ENCODE measurements at places on chromosomes 12 and 14.
A peak's percentile ranks its signal among the peaks of the same experiment; 100 is the strongest.

DNA sequence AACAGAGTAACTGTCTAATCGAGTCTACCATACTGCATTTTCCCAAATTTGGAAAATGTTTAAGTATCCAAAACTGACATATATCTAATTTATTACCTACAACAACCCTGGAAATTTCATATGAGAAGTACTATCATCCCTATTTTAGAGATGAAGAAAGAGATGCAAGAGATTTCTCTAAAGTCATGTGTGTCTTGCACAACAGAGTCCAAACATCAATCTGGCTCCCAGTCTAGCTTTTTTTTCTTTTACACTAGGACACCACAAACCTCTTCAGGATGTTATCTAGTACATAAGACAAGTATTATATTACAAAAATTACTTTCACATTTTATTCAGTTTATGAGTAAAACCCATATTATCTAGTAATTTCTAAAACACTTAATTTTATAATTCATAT is 39.1 kb downstream of the CAPS2 start:
- DNase-seq, result no peak

DNA sequence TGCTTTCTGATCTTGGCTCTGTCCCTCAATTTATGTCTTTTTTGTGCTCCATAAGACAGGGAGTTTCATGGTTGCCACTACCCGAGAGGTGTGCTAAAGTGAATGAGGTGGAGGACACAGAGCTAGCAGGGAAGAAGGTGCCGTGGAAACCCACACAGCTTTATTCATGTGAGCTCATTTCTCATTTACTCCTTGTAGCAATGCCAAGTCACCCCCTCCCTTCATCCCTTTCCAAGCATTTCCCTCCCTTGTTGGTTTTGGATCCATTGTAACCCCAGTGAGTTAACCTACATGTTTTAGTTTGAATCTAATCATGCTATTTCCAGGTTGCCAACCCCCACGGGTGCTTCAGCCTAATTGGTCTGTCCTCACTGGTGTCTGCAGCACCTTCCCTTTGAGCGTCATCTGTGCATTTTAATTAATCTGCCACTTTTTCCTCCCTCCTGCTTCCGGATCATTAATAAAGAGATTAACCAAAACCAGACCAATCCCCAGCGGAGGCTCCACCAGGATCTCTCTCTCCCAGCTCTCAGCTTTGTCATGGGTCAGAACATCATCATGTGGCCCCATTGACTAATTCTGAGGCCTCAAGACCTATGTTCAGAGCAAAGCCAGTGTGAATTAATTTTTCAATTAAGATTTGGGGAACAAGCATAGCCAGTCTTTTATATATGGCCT is 56.2 kb downstream of the NTF3 start:
- DNase-seq, result no peak

- no peak for DNase-seq
These were observed 1.4 kb downstream of the EGLN3 start for GRCh38 chr14:33949411-33949893.

DNA sequence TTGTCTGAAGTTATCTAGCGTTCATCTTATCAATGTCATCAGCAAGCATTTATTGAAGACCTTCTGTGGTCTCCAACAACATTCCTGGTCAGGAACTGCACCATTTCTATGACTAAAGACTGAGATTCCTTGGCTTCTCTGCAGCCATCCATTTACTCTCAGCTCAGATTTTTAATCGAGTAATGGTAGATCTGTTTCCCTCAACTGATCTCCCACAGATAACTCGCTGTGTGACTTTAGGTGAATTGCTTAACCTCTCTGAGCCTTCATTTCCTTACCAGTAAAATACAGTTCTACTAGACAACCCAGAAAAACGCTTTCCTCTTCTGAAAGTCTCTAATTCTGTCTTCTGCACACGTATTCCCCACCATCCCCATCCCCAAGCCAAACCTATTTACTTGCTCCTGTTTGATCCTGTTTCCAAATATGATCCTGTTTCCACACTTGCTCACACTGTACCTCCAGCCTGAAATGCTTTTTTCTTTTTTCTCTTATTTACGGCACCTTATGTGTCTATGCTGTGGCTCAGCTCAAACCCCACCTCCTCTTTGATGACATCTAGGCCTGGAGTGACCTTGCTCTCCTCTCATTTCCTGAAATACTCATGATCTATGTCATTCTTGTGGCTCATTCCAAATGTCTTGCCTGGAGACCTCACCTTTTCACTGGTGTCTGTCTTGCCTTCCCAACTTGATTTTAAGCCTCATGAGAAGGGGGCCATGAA is 21.8 kb downstream of the PLXNC1 start:
- DNase-seq, result no peak

DNA sequence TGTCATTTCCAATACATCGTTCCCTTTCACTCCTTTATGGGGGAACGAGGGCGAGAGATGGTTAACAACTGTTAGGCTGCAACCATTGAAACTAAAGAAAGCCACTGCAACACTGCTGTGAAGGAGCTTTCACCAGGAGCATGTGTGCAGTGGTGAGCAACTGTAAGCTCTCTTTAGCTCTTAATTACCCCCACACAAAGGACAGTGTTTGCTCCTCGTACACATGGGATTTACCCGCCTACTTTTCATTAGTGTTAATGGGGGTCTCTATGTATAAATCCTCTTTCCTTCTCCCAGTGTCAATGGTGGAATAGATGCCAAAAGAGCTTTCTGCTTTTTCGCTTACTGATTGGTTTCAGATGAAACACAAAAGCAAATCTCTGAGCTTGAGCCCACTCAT is 343.1 kb downstream of the FLRT2 start:
- DNase-seq, result no peak

- DNase-seq, result no peak
These were observed 490.7 kb downstream of the EGLN3 start for GRCh38 chr14:33460164-33460563.

GRCh38 chr14:85090681-85091080 is 439.3 kb upstream of the FLRT2 start:
- DNase-seq, result no peak

DNA sequence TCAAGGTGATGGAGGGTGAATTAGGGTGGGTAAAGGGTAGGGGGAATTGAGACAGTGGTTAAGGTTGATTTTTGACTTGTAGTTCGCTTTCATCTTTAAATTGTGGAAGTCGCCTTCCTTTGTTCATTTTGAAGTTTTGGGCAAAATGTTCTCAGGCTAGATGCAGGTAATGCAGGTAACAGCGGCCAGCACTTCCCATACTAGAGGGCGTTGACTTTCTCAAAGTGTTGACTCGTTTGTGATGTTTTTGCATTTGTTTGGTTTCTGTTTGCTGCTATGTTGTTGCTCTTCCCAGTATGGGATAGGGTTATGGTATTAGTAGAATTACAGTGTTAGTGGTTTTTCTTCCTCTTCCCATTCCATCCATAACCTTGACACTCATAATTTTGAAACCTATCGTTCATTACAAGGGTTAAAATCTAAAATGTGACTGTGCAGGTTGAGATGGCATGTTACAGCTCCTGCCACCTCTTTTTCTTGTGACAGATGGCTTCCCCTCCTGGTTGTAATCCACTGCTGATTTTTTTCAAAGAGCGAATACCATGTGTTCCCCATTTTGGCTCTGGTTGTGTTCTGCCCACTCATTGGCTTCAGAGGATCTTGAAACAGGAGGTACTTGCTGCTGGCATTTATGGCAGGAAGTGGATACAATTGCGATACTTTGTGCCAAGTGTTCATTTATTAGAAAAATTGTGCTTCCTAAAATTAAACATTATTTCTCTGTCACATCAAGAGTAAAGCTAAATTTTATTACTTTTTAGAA is 57.1 kb downstream of the ERC1 start:
- no peak for DNase-seq

DNA sequence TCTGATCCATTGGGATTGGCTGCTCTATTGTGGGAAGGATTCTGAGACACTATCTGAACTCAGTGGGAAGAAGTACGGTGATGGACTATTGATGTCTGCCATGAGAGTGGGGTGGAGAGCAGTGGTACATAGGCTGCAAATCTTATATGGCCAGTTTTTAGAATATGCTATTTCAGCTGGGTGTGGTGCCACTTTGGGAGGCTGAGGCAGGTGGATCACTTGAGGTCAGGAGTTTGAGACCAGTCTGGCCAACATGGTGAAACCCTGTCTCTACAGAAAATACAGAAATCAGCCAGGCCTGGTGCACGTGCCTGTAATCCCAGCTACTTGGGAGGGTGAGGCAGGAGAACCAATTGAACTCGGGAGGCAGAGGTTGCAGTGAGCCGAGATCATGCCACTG is 505.9 kb downstream of the MED13L start:
- no peak for DNase-seq

DNA sequence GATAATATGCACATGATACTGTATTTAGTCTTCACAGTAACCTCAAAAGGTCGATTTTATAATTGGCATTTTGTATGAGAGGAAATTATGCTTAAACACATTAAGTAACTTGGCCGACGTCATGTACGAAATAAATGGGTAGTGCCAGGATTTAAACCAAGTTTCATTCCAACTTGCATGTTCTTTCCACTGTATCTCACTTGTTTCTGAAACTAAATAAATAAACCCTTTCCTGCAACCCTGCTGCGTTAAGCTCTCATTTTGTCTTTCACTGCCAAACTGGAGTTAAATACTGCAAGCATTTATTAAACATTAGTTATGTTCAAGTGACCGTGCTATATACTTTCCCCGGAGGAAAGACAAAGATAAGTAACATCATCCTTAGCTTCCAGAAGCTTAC is 293.9 kb upstream of the PRKD1 start:
- no peak for DNase-seq

- no peak for DNase-seq
These were observed 385.3 kb upstream of the ATXN7L3B start for GRCh38 chr12:74152370-74152769.

- no peak for DNase-seq
These were observed 634 bp downstream of the MED13L start for GRCh38 chr12:116276652-116277466.

DNA sequence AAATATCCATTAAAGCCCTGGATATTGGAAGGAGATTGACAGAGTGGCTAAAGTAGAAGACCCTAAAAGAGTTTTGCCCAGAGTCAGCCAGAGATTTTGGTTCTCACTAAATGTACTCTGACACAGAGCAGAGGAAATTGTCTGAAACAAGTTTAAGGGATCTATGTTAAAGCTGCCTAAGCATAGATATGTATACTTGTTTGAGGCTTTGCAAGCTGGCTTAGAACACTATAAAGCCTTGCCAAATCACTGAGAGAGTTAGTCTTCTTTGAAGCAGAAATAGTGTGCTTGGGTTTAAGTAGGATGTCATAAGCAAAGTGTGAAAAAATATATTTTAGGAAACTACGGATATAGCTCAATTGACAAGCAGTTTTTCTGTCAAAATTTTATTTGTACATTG is 653.5 kb downstream of the FSCB start:
- no peak for DNase-seq

GRCh38 chr12:115920395-115921183 is 356.9 kb downstream of the MED13L start:
- peak; percentile 66 for DNase-seq

DNA sequence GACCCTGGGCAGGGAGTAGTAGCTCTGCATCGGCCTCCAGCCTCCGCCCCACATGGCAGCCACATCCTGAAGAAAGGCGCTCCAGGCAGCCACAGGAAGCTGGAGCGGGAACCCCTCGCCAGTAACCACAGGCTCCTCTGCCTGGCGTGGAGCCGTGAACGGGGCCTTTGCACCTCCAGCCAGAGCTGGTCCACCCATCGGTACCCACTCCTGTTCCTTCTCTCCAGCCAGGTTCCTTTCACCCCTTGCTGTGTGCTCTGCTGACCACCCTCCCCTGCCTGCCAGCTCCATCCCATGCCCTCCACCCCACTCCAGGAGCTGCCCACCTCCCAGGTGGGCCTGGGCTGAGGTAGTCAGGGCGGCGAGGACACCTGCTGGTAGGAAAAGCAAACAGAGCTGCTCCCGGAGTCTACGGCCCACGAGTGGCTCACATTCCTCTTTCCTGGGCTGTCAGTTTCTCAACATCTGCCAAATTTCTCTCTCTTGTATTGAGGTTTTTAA is 2.7 kb downstream of the TGFB3 start:
- no peak for DNase-seq

GRCh38 chr14:57845802-57846531 is 19.9 kb downstream of the SLC35F4 start:
- DNase-seq, result no peak

- DNase-seq, result no peak
These were observed 39.1 kb upstream of the INF2 start for GRCh38 chr14:104650057-104650980.

DNA sequence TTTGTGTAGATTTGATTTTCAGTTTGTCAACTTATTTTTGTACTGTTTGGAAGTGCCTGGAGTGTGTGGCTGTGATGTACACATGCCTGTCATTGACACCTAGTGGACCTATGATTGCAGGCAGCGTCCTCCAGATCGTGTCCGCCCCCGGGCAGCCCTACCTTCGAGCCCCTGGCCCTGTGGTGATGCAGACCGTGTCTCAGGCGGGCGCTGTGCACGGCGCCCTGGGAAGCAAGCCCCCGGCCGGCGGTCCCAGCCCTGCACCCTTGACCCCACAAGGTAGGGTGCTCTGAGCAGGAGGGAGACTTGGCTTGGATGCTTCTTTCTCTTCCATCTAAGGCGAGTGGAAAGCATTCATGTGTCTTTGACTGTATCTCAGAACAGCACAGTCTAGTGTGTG is 75.8 kb downstream of the EP400 start:
- no peak for DNase-seq

DNA sequence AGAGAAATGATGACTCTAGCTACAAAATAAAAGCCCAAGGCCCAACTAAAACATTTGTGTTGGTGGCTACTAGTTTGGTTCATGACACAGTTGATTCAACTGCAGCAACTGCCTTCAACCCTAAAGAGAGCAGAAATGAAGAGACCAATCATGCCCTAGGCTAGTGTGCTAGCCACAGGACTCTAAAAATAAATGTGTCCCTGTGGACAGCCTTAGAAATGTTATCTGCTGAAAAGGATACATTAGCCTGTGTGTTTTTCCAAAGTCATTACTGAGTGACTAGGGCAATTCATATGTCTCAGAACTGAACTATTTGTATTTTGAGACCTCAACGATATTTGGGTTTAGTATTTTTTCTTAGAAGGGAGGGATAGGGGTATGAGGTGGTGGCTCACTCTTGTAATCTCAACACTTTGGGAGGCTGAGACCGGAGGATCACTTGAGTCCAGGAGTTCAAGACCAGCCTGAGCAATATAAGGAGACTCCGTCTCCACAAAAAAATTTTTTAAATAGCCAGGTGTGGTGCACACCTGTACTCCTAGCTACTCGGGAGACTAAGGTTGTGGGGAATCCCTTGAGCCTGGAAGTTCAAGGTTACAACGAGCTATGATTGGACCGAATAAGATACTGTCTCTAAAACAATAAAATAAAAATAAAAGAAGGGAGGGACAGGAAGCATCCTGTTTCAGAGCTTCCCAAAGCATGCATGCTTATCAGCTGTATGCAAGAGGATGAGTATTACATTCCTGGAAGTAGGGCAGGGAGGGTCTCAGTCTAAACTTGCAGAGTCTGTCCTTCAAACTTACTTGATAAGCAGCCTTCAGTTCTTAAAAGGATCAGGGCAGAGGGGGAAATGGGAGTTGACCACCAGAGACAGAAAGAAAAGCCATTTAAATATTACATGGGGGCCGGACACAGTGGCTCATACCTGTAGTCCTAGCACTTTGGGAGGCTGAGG is 29.6 kb upstream of the NAP1L1 start:
- no peak for DNase-seq
